ENCODE measurements at places on chromosomes 1 and 21.

DNA sequence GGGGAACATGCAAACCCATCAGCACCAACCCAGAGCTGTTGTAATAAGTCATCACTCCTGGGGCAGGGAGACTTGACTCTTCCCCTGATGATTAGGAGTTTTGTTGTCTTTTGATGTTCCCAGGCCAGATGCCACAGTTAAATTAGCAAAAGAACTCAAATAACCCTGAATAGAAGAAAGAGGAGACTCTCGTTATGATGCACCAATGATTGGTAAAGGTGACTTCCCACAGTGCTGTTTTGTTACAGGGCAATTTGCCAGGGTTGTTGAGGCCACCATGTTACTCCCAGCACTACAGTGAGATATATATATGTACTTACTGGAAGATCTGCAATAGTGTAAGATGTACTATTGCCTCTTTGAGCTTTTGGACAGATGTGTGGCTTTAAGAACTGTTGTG lies 24.3 kb upstream of the RCAN1 start:
- no peak for DNase-seq

DNA sequence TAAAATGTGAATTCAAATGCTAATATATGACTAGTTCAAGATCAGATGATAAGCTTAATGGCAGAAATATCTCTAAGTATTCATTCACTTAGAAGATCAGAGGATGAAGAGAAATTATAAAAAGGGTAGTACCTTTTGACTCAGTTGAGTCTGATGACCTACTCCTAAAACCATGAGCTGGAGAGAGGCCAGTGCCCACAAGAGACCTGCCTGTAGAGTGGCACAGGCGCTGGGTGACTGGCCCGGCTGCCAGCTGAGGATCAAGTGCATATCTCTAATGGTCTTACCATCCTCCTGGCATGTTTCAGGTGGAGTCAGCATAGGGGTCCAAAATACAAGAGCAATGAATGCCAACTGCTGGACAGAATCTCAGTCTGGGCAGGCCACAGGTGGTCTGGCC lies 14.1 kb downstream of the DDAH1 start:
- DNase-seq = no peak

DNA sequence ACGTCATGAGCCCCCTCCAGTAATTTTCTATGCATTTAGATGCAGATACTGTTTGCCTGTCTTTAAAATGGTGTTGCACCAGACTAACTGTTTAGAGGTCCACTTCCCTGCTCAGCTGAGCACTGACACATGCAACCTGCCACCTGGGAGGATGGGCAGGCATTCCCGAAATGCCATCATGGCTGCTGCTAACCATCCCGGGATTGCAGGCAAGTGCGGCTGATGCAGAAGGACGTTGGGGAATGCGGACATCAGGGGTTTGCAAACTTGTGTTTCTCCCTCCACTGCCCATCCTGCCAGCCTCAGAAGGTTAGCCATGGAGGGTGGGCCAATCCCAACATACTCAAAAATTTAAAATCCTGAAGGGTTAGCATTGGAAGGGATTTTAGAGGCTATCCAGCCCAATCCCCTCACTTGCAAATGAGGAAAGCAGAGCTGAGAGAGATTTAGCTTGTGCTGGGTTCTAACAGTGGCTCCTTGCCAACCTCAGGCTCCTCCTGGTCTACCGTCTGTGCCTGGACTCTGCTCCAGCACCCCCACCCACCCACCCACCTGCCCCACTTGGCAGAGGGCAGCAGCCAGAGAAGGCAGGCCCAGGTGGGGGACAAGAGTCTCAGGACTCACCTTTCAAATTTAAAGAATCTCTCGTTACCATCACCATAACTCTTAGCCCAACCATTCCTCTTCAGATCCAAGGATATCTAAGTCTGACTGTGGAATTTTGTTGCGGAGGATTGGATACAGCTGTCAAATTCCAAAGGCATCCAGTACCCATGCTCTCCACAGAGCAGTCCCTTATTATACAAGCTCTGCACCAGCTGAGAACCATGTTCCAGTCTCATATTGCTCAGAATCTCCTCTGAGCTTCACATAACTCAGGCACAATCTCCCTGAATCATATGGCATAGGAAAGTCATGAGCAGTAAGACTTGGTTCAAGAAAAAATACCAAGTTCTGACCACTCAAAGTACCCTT lies 34.2 kb downstream of the HIVEP3 start:
- no peak for DNase-seq

DNA sequence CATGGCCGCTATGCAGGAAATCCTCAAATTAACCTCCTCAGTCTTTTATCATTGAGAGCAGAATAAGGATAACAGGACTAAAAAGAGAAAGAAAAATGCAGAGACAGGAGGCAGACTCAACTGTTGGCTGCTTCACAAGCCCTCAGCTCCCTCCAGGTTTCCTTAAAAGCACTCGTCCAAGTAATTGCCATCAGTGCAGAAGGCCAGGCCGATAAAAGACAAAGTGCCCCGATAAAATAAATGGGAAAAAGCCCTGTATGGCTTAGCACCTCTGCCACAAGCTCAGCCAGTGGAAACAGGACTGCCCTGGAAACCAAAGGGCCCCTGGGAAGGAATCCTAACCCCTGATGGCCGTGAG lies 8.1 kb downstream of the S100A6 start:
- no peak for DNase-seq

- DNase-seq = no peak
Observed at GRCh38 chr1:72283022-72283306, 625 bp upstream of the NEGR1 start.

- DNase-seq = peak; percentile 81
Observed at GRCh38 chr1:33367485-33368405, 46.8 kb upstream of the A3GALT2 start.

DNA sequence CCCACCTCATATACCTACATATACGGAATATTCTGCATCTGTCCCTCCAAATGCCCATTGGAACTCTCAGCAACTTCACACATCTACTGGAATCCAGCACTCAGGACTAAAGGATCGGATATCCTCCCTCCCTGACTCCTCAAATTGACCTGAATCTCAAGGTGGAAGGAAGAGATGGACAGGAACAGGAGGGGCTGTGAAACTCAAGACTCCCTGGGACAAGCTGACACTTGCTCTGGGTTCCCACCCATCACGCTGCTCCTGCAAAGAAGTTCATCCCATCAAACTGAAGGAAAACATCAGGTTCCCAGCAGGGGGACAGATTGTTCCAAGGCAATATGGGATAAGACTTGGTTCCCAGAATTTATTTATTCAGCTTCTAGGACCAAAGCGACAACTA lies 30.3 kb upstream of the TIAM1 start:
- DNase-seq = no peak

DNA sequence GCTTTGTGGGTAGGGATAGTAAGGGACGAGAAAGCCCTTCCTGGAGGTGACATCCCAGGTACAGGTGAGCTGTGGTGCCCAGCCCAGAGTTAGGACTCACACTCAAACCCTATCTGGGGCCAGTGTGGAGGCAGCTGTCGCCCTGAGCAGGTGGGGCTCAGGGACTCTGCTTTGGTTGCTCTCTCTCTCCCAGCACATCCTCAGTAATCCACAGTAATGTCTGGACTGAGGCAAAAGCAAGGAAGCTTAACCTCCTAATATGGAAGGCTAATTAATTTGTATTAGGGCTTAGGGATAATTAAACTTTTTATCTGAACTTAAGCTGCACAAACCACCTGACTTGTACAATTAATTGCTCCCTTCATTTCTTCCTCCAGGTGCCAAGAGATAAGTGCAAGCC lies 38.2 kb downstream of the DDX20 start:
- no peak for DNase-seq

DNA sequence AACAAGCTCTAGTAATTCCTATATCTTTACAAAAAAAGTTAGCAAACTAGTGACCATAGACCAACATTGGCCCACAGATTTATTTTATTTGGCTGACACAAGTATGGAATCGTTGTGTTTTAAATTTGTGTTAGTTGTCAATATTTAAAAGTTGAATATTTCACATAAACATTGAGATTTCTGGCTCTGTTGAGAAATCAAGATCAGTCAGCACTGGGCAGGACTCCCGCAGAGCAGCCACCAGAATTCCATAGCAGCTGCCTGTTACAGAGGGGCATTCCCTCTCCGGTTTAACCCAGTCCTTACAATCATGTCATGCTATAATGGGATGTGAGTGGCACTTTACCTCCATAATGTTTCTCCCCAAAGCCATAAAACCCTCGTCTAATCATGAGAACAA lies 79.2 kb upstream of the NRIP1 start:
- DNase-seq = no peak

DNA sequence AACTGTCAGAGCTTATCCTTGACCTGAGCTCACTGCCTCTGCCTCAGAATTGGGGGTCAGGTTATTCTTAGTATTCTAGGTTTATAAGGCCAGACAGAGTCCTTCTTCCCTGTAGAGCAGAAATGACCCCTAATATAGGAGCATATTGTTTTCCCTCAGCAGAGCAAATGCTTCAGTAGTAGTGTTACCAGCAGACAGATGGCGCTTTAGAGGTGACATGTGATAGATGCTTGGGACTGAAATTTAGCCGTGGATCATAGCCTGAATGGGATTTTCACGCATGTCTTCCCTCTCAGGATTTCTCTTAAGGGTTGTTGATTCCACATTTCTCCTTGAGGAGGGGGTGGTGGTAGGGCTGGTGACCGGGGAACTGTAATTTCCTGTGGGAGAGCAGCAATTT lies 24.5 kb downstream of the ADARB1 start:
- DNase-seq = no peak

DNA sequence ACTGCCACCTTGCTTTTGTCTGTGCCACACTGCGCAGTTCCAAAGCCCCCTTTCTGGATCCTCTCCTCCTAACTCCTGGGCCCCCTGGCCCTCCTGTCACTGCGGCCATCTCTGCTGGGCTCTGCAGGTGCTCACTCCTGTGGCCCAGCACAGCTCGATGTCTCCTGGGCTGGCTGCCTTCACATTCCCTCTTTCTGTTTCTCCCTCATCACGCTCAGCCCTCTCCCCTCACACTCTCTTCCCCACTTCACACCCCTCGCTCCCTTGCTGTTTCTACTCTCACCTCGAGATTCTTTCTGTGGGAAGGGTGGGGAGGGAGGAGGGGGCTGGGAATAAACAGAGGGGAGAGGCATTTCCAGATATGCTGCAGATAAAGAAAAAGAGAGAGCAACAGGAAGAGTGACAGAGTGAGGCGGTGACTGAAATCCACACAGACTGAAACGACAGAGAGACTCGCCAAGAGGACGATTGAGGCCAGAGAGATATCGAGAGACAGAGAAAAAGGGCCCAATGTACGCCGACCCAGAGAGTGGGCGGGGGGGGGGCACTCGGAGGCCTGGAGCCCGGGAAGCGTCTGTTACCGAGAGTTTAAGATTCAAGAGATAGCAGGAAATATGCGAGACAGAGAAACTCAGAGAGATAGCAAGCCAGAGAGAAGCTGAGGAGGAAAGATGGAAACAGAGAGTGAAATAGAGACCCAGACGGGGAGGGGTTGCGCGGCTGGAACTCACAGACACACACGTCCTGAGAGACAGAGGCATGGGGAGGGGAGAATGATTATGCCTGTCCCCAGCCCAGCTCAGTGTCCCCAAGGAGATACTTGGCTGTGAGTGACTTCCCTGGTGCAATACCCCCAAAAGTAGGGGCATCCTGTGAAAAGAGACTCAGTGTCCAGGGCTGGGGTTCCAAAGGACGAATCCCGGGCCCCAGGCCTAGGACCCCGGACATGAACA lies 666 bp downstream of the CSF3R start:
- DNase-seq = no peak

DNA sequence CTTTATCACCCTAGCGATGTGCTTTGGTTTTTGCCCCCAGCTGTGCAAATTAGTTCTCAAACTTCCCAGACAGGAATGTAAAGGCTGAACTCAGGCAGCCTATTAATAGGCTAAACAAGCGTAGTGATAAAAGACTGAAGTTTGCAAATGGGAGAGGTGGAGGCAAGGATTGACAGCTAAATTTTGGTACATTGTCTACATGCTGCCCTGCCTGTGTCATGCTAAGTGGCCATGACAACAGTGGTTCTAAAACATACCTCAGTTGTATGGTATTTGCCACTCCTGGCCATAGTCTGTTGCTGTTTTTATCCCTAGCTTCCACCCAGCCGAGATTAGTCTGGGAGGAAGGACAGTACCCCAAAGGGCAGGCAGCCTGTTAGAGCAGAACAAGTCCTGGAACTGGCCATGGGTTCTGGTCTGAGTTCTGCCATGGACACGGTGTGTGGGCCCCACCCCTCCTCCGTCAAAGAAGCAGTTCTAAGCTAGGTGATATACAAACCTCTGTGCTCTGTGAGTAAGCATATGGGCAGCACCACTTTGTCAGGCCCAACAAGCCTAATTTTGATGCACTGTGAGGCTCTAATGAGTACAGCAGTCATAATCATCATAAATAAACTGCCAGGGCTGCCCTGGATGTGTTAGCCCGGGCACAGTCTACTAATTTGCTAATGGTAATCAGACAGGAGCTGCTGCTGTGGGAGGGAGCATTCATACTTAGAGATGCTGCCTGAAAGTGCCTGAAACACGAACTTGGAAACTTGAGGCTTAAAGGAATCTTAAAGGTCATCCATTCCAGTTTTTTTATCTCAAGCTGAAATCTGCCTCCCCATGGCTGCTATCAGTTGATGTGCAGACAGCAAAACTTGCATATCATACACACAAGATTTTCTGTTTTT lies 177.1 kb downstream of the HHAT start:
- no peak for DNase-seq

- DNase-seq = no peak
Observed at GRCh38 chr21:38156200-38156599, 100.6 kb upstream of the KCNJ15 start.

GRCh38 chr1:218848009-218848408 lies 325.7 kb upstream of the LYPLAL1 start:
- DNase-seq = no peak

GRCh38 chr1:230558324-230558723 lies 84.0 kb upstream of the COG2 start:
- DNase-seq = no peak

GRCh38 chr1:208598021-208598420 lies 353.8 kb upstream of the PLXNA2 start:
- no peak for DNase-seq

DNA sequence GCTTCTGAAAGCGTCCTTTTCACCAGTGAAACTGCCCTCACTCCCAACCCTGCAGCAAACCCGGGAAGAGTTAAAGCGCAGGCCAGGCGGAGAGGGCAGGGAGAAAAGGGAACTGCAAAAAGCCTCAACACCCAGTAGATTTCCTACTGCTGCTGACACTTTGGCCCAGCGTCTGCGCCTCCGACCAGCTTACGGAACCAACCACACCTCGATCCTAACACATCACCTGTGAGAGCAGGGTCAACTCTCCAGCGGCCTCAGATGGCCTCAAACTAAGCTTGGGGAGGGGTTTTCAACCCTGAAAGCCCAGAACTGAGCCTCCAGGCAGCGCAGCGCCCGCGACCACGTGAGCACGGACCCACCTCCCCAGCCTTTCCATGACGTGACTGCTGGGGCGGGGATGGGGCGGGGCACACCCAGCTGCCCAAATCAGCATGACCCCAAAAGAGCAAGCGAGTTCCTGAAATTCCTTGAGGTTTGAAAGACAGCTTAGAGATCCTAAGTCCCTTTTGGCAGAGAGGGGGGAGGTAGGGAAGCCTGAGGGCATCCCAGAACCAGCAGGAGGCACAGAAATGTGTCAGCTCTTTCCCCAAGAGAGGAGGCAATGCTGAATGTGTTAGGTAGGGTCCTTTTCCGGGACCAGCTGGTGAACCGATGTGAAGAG lies 59.1 kb downstream of the ITPKB start:
- DNase-seq = no peak

- DNase-seq = no peak
Observed at GRCh38 chr1:228112167-228112566, 3.1 kb upstream of the MRPL55 start.

- DNase-seq = no peak
Observed at GRCh38 chr1:232655028-232655745, 25.3 kb upstream of the SIPA1L2 start.

All from NCI-H774 (cell line).